AG04450 (cell line): ENCODE measurements at places on chromosomes 11 and 22.

- no peak for DNase-seq
Measured at GRCh38 chr11:102819491-102819890, 21.5 kb upstream of the MMP1 start.

DNA sequence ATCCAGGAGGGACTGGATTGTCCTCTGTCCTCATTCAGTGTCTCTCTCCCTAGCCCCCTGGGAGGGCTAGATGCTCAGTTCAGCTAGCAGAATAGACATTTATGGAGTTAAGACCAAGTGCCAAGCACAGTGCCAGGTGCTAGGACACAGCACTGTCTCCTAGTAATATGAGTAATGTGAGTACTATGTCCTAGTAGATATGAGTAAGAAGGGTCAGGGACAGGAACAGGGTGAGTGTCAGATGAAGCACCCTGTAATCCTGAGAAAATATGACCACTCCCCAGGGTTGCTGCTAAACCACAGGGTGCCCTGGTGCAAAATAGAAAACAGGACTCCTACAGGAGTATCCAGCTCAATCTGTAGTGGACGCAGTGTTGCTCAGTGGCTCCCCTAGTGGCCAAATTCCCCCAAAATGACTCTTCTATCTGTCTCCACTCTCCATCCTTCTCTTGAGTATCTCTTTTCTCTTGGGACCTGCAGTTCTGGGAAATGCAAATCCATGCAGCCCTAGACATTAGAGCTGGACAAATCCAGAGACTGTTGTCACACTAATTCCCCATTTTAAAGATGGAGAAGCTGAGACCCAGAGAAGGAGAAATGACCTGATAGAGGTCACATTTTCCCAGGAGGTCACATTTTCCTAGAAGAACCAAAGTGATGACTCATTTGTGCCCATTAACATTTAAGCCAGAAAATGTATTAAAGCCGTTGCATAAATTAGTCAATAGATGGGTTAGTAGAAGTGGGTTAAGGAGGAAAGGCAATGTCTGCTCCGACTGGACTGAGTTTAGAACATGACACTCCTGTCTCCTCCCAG, 214.3 kb downstream of the NXPE2 start:
- no peak for DNase-seq

GRCh38 chr11:114208377-114208776, 87.8 kb upstream of the NNMT start:
- no peak for DNase-seq

DNA sequence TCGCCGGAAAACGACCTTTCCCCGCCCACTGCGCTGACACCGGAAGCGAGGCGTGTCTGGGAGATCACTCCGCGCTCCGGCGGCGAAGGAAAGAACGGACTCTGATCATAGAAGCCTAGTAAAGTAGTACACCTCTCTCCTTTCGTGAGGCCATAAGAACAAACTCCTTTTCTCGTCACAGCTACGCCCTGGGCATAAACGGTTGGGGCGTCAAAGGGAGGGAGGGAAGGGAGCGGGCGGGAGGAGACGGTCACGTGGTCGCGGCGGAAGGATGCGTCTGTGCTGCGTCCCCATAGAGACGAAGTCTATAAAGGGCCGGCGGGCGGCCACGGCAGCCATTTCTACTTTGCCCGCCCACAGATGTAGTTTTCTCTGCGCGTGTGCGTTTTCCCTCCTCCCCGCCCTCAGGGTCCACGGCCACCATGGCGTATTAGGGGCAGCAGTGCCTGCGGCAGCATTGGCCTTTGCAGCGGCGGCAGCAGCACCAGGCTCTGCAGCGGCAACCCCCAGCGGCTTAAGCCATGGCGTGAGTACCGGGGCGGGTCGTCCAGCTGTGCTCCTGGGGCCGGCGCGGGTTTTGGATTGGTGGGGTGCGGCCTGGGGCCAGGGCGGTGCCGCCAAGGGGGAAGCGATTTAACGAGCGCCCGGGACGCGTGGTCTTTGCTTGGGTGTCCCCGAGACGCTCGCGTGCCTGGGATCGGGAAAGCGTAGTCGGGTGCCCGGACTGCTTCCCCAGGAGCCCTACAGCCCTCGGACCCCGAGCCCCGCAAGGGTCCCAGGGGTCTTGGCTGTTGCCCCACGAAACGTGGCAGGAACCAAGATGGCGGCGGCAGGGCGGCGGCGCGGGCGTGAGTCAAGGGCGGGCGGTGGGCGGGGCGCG, at the start of gene ATF4:
ATF4 (plus strand) TSS at position 337 of the 880 bp plus-strand sequence. CDS start 884 bp downstream, outside the sequence.
- DNase-seq, result peak; percentile 99

- DNase-seq, result no peak
Measured at GRCh38 chr11:128929468-128929867, 13.2 kb downstream of the TP53AIP1 start.

GRCh38 chr11:126996036-126996804, 4.3 kb downstream of the KIRREL3 start:
- DNase-seq, result no peak

DNA sequence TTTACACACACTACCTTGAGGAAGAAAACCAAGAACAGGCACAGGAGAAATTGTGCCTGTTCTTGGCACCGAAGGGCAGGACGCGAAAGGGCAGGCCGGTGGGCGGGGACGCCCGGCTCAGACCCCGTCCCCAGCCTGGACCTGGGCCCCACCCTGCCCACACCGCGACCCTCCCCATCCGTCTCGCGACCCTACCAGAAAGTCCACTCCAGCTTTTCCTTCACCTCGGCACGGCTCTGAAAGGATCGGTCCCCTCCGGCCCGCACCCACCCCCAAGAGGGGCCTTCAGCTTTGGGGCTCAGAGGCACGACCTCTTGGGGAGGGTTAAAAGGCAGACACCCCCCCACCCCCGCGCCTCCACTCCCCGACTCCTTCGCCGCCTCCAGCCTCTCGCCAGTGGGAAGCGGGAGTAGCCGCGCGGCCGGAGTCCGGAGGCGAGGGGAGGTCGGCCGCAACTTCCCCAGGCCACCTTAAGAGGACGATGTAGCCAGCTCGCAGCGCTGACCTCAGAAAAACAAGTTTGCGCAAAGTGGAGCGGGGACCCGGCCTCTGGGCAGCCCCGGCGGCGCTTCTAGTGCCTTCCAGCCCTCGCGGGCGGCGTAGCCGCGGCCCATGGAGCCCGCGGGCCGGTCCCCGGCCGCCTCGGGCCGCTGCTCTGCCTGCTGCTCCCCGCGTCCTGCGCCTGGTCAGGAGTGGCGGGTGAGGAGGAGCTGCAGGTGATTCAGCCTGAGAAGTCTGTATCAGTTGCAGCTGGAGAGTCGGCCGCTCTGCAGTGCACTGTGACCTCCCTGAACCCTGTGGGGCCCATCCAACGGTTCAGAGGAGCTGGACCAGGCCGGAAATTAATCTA, 4.4 kb downstream of the SEC14L6 start:
- DNase-seq, result no peak

DNA sequence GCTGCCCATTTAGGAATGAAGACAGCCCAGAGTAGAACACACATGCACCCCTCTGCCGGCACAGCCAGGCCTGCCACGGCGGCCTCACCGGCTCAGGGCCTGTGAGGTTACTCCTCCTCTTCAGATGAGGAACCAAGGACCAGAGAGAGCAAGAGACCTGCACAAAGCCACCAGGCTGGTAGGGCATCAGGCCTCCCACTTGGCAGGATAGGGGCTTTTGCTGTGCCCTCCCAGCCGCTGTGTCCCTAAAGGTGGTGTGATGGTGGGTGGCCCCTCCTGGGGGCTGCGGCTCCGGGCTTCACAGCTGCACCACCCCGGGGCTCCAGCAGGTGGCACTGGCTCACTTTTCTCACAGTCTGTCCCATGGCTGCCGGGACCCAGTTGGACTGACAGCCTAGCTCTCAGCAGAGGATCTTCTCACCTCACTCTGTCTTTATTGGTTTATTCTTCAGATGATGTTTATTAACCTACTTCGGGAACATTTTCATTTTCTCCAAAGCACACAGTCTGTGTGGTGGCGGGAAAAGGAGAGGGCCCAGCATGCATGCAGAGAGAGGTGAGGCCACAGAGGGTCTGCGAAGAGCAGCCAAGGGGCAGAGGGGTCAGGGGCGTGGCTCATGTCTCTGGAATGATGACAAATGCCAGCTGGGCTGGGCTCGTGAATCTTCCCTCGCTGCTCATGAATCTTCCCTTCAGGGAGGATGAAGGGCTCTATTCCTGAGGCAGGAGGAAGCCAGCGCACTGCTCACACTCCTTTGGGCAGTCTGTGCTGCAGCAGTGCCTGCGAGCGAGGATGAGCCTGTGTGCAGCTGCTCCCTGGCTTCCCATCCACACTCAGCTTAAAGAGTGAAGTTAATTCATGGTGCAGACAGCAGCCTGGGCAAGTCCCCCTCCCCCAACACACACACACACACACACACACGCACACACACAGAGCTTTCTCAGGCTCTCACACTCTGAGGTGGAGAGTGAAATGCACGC, 101.1 kb upstream of the PITPNB start:
- DNase-seq, result no peak

DNA sequence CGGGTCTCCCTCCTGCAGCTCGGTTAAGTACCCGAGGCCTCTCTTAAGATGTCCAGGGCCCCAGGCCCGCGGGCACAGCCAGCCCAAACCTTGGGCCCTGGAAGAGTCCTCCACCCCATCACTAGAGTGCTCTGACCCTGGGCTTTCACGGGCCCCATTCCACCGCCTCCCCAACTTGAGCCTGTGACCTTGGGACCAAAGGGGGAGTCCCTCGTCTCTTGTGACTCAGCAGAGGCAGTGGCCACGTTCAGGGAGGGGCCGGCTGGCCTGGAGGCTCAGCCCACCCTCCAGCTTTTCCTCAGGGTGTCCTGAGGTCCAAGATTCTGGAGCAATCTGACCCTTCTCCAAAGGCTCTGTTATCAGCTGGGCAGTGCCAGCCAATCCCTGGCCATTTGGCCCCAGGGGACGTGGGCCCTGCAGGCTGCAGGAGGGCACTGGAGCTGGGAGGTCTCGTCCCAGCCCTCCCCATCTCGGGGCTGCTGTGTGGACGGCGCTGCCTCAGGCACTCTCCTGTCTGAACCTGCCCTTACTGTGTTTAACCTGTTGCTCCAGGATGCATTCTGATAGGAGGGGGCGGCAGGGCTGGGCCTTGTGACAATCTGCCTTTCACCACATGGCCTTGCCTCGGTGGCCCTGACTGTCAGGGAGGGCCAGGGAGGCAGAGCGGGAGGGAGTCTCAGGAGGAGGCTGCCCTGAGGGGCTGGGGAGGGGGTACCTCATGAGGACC, 25.0 kb downstream of the FADS3 start:
- no peak for DNase-seq

- DNase-seq, result peak; percentile 15
Measured at GRCh38 chr11:86396396-86396795, 21.7 kb downstream of the CCDC81 start.

DNA sequence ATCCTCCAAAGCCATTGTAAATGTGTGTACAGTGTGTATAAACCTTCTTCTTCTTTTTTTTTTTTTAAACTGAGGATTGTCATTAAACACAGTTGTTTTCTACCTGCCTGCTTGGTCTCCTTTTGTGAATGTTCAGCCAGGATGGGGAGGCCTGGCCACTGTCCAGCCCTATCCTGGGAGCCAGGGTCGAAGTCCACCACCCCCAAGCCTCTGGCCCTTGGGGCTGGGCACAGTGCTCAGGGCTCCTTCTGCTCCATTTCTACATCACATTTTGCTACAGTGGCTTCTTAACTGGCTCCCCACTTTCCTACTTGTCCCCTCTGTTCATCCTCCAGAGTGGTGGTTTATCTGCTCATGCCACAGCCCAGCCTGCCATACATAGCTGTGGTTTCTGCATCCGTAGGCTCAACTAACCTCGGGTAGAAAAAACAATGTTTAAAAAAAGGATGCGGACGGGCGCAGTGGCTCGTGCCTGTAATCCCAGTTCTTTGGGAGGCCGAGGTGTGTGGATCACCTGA, 2.5 kb upstream of the SMARCB1 start:
- DNase-seq, result no peak

DNA sequence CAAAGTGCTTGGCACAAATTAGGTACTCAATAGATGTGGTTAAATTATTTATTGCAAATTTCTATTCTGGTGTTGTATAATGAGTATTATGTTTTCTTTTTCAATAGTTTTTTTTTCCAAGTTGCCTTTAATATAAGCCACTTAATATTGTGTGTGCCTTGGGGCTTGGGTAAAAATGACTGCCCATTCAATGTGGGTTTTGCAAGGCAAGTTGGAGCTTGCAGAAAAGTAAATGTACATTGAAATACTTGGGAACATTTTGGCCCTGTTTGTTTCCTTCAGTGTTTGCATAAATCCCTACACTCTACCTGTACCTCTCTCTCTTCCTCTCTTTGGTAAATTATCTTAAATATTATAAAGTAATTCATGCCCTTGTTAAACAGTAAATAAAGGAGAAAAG, 2.1 kb upstream of the CCDC81 start:
- no peak for DNase-seq

DNA sequence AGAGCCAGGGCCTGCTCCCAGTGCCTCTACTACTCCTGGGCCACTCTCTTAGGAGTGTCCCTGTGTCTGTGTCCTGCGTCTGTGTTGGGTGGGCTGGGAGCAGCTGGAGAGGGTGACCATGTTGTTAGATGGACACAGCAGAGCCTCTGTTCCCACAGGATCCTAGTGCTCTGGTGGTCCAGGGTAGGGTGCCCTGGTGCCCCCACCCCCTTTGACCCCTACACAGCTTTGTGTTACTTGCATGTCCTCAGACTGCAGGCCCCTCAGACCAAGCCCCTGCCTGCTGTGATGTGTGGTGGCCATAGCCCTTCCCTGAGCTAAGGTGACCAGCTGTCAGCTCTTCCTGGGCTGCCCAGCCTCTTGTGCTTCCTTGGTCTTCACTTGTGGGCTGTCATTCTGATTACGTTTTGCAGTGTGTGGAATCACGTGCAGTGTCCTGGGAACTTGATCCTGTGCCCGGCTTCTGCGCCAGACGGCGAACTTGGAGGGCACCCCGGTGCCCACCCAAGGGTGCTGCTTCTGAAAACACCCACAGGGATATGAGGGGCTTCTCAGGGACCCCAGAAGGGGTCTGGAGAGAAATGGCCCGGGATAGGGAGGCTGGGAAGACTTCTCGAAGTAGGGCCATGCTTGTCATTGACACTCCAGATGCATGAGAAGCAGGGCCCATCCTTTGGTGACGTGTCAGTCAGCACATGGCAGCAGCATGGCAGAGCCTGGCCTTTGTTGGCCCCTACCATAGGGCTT, 1.5 kb downstream of the TANGO2 start:
- no peak for DNase-seq

- DNase-seq, result no peak
Measured at GRCh38 chr11:1171985-1172728, 14.4 kb downstream of the MUC5AC start.

DNA sequence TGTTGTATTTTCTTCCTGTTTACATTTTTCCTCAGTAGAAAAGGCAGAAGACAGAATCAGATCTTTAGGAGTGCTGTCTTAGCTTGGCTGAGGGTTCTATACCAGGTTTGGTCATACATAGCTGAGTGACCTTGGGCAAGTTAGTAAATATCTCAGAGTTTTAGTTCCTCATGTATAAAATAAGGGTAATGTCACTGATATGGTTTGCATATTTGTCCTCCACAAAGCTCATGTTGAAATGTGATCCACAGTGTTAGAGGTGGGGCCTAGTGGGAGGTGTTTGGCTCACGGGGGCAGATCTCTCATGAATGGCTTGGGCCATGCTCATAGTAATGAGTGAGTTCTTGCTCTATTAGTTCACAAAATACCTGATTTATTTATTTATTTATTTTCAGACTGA, 7.5 kb upstream of the HTR3A start:
- DNase-seq, result no peak

GRCh38 chr22:45468872-45469271, 33.8 kb upstream of the FBLN1 start:
- no peak for DNase-seq
